Cardiac muscle cell (in vitro differentiated cells and primary cell): ENCODE measurements at places on chromosomes 6 and 20. TPM values are rescaled to one million over a fixed set of nuclear protein-coding genes. Genes with fewer than 3 reads are reported as not detected.
A peak's percentile ranks its signal among the peaks of the same experiment; 100 is the strongest.

GRCh38 chr6:36296240-36296639 is 26.4 kb downstream of the PNPLA1 start:
- DNase-seq: no peak

GRCh38 chr6:13455552-13455966 is 31.8 kb downstream of the GFOD1 start:
- DNase-seq: no peak

DNA sequence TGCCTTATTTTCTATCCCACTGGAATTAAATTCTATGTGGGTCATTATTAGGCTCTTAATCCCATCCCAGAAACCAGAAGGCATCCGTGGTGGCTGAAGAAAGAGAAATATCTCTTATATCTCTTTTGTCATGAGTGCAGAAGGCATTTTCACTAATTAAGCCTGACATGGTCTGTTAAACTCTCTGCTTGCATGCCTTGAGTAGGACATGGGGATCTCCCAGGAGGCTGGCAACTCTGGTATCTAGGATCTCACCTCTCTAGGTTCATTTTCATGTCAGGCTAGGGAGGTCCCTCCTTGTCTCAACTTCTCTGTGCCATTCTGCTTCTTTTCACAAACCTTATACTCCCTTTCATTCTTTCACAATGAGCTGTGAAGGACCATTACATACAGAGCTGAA is 25.3 kb upstream of the GPR63 start:
- DNase-seq: no peak

DNA sequence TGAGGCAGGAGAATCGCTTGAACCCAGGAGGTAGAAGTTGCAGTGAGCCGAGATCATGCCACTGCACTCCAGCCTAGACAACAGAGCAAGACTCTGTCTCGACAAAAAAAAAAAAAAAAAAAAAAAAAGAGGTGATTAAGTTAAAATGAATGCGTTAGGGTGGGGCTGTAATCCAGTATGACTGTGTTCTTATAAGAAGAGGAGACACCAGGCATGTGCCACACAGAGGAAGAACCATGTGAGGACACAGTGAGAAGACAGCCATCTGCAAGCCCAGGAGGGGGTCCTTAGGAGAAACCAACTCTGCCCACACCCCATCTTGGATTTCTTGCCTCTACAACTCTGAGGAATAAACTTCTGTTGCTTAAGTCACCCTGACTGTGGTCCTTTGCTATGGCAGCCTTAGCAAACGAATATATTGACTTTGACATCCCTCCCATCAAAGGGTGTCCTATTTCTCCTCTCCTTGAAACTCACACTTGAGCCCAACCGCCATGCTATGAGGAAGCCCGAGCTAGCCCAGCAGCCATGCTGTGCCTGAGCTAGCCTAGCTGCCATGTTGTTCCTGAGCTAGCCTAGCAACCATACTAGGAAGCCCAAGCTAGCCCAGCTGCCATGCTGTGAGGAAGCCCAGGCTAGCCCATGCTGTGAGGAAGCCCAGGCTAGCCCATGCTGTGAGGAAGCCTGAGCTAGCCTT is 15.8 kb upstream of the PPP1R16B start:
- no peak for DNase-seq

The RNF182 gene
- polyA plus RNA-seq: 0.45 and 1.1 TPM in 2 replicates

DNA sequence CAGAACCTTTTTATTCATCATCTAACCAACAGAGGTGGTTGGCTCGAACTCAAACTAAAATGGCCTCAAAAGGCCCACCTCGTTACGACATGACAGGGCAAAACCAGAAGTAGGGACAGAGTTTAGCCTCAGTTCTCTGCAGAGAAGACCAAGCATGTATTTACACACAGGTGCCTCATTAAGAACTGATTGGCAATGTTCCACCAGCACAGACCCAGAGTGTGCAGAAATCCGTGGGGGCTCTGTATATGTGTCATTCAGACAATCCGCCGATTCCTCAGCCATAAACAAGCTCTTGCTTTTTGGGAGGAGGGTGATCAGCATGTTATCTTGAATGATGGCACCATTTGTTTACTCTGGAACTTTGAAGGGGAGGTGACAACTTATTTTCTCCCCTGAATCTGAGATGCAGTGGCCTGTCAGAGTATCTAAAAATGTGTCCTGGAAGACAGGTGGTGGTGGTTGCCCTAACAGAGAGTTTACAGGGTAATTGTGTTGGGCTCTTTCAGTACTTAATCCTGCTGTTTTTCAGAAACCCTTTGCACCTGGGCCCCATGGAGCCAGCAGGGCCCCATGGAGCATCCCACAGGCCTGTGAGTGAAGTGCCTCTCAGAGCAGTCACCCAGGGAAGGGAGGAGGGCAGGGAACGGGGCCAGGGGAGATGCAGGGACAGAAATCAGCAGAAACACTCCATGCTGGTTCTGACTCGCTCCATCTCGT is 29.1 kb upstream of the C20orf203 start:
- no peak for DNase-seq

DNA sequence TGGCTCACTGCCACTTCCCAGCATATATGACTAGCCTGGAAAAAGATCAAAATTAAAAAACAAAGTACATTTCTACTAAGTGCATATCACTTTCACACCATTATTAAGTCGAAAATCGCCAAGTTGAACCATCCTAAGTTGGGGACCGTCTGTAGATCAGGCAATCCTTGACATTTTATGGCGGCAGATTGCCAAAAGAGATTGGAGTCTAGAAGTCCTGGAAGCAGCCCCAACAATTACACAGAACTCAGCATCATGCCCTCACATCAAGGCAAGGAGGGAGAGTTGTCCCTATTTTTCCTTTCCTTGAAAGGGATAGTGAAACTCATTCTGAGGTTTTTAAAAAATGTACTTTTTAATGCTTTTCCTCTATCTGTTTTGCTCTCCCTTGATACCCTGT is 30.7 kb downstream of the SLC22A3 start:
- DNase-seq: peak; percentile 53

The NKAIN2 gene
- 0.22 and 0.25 TPM in 2 replicates for polyA plus RNA-seq

GRCh38 chr20:47801759-47802158 is 16.5 kb upstream of the SULF2 start:
- DNase-seq: no peak

The MUC22 gene
- not detected in 2 replicates for polyA plus RNA-seq

DNA sequence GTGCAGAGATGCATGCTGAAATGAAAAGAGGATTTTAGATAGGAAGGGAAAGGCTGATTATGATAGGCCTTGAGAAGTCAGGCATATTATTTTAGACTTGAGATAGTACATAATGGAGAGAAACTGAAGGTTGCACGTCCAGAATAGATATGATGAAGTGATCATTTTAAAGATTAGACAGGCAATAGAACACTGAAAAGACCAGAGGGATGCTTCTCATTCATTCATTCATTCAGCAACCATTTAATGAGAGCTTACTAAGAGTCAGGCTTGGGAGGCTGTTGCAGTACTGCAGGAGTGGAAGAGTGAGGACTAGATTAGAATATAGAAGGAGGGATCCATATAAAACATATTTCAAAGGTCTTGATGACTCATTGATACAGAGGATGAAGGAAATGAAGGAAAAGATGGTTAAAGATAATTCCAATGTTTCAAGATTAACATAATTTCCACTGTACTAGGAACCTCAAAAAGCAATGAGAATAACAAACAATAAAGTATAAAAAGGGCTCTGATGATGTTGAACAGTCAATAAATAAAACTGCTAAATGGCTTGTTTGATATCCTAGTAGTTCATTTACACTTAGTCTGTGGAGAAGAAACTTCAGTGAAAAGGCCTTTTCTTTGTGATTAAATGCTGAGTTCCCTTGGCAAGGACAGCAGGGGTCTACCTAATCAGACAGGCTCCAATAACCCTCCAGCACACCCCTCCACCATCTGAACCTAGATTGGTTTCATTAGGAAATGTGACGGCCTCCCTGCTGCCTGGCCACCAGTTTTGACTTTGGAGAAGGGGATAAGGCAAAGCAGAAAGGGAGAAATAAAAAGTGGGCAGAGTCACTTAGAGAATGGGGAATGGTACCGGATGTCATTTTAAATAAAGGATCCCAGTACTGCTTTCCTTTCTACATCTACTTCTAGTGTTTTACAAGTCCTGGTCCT is 5.3 kb upstream of the FBXO9 start:
- DNase-seq: no peak

- peak; percentile 76 for DNase-seq
These were observed 69.7 kb upstream of the SIRPA start for GRCh38 chr20:1825507-1825906.

DNA sequence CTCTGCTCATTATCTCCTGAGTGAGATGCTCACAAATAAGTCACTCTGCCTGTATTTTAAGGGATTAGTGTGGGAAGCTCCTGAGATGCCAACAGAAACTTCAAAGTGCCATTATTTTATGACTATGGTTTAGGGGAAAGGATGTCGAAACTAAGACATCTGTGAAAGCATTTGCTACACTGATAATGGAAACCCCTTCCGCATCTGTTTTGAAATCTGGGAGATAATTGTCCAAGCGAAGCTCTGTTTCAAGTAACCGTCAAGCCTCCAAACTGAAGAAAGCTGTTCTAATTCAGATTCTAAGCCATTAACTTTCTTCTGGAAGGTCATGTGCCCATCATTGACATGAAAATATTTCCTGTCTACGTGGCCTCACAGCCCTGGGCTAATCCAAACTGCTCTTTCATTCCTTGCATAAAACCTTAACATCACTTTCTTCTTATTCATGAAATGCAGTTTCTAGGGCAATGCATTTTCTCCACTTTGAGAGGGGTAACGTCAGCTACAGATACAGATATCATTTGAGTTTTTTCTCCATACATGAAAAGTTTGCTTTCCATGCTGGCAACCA is 932.0 kb downstream of the C6orf118 start:
- DNase-seq: no peak

DNA sequence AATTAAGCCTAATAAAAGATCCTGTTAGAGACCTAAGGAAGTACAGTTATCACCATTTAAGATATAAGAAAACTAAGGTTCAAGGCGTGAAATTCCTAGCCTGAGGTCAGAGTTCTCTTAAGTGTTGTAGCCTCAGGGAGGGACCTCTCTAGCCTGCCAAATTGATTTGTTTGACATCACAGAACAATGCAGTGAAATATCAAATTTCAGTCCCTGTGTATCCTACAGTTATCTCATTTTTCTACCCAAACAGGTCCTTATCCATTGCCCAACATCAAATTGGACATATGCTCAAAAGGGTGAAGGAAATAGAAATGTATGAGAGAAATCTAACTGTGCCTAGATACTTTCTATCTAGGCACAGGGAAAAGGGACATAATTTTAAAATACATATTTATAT is 63.0 kb downstream of the NCOA7 start:
- DNase-seq: no peak

- peak; percentile 58 for DNase-seq
These were observed 164.9 kb downstream of the TMEM242 start for GRCh38 chr6:157158456-157158855.

The CCDC170 gene
- not detected in 2 replicates for polyA plus RNA-seq

DNA sequence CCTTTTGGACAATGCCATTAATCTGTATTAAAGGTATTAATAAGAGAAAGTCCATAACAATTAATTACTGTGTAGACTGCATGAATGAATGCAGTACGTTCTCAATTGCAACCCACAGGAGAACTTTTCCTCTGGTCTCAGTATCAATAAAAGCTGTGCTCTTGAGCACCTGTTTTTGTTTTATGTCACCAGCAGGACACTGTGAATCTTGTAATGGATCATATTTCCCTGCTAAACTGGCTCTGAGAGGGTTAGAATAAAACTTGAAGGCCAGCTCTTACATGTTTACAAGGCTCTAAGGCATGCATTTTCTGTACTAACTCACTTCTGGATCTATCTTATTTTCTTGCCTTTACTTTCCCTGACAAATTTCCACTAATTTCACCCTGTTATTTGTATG is 214.3 kb upstream of the PLN start:
- no peak for DNase-seq

- DNase-seq: peak; percentile 64
These were observed 20.1 kb upstream of the GCM1 start for GRCh38 chr6:53168516-53169267.

DNA sequence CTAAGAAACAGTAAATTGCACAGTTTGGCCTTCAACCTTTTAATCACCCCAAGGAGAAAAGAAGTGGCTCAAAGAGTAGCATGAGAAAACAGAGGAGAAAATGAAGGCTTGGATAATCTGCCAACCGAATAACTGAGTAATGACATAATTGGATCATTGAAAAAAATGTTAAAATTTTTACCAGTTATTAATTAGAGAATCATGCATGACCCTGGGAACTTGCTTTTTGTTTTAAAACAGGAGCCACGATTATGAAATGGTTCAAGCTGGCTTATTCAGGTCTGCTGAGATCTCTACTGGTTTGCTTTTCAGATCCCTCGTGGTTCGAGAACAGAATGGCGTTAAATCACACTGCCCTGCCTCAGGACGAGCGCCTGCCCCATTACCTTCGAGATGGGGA is at the start of gene OPN5:
TSS of gene OPN5 (plus strand) at position 301 of the 400 bp plus-strand sequence. CDS start at position 336, 35 bp downstream.
- no peak for DNase-seq

The TPD52L1 gene
- polyA plus RNA-seq: 49.2 and 96.3 TPM in 2 replicates

- DNase-seq: no peak
These were observed 50.2 kb downstream of the ARHGAP18 start for GRCh38 chr6:129659590-129660345.

The RREB1 gene
- polyA plus RNA-seq: 15.4 and 22.1 TPM in 2 replicates

- DNase-seq: no peak
These were observed 75.2 kb upstream of the IYD start for GRCh38 chr6:150293423-150294173.

DNA sequence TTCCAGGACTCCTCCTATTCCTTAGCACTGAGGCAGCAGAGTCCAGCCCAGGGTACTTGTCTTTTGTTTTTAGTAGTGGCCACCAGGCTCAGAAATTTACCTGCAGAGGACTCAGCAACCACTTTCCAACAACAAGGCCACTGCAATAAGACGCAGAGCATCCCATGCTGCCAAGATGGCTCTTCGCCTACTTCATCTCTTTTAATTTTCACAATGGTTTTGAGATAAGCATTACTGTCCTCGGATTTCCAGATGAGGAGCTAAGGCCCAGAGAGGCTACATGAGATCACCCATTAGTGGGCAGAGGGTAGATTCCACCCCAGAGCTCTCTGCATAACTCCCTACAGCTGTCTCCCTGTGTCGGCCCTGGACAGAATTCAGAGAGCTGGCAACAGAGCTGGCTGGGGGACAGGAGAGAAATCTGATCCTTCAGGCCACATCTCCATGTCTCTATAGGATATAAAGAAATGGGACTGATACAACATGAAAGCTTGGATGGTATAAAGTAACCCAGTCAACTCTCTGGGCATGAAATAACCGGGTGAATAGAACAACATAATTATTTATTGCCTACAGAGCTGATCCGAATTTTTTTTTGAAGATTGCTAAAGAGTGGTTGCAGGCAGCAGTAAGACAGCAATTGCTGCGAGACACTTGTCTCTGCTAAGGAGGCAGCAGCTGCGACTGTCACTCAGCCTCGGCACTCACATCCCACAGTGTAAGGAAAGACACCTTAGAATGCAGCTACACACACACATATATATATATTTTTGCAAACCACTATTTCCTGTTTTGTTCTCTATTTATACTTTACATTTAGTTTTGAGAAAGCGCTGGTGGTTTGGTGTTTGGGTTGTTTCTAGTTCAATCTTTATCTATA is 37.2 kb downstream of the SCML4 start:
- DNase-seq: no peak

The DEF6 gene
- polyA plus RNA-seq: 2.3 and 5.7 TPM in 2 replicates

- no peak for DNase-seq
These were observed 81.0 kb downstream of the INSM1 start for GRCh38 chr20:20448881-20449280.
